ENCODE measurements at places on chromosomes 3 and 15.
A peak's percentile ranks its signal among the peaks of the same experiment; 100 is the strongest.

GRCh38 chr15:40331637-40332036, 8.1 kb downstream of the INAFM2 start:
- no peak for DNase-seq

DNA sequence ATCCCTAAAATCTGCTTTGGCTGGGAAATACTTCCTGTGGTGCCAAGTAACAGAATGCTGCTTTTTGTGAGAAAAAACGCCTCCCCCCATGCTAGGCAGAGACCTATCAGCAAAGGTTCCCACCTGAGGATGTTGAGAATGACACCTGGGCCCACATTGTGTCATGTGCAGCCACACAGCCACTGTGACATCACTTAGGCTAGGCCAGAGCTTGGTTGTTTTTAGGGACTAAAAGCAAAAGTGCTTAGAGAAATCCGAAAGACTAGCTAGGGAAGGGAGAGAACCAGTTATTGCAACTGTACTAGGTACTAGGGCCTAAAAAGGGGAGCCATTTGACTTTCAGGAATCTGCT, 6.2 kb downstream of the ZDHHC3 start:
- no peak for DNase-seq

DNA sequence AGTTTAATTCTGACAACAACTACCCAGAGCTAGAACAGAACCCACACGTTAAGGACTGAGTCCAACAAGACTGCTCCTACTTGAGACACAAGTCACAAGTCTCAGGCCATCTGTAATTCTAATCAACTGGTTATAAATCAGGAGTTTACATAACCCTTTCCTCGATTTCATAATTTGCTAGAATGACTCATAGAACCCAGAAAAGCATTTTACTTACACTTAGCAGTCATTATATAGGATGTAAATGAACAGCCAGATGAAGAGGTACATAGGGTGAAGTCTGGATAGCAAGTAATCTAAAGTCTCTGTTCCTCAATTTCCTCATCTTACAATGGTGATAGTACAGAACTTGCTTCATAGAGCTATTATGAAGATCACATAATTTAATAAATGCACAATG, 1018.2 kb downstream of the DIPK2A start:
- DNase-seq, result no peak

DNA sequence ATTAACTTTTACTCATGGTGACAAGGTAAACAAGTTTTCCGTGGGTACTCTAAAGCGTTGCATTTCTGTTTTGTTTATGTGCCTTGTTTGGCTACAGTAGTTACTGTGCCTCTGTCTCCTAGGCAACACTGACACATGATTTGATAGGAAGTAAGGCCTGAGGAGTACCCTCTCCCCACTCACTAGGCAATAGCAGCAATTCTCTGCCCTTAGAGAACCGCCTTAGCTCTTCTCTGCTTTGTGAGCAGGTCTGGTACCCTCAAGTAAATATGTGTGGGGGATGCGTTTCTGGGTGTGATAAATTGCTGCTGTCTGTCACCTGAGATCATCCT, at the start of gene IL5RA:
TSS of gene IL5RA (minus strand) at position 76 of the 332 bp plus-strand sequence. CDS start 5,390 bp downstream, outside the sequence.
- no peak for DNase-seq

DNA sequence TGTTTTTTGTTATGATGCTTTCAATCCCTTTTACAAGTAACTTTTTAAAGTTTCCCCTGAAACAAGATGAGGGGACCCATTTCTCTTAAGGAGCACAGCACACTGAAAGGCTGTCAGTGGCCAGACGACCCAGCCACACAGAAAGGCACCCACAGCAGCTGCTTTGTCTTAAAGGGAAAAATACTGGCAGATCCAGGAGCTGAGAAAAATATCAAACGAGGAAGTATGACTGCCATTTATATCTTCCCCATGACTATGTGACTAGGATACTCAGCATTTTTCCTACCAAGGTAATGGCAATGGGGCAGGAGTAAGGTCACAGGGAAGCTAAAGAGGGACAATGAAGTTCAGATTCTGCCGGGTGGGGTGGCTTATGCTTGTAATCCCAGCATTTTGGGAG, 15.9 kb downstream of the ABCC5 start:
- no peak for DNase-seq

DNA sequence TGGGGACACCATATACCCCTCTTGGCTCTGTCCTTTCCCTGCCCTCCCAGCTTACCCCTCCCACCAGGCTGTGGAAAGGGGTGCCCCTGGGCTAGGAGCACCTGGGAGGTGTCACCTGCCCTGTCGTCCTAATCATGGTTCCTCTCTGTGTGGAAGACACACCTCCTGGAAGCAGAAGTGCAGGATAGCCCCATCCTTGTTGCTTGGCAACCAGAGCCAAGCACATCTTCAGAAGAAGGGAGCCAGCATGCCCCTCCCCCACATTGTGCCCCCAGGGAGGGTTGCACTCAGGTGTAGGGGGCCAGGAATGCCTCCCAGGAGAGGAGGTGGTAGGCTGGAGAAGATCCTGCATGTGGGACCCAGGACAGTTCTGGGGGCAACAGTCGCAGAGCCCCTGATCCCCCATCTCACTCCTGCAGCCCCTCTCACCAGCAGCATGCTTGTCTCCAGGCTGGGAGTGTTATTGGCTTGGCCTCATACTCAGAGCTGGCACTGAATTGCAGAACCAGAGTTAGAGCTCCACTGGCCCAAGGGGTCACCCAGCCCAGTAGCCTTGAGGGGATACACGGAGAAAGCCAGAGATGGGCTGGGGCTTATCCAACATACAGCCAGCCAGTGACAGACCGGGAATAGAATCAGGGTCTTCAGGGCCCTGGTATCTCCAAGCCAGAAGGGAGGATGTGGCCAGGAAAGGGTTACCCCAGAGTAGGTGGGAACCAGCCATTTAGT, 8.4 kb downstream of the RAB6B start:
- no peak for DNase-seq

- DNase-seq, result no peak
Observed at GRCh38 chr3:177981576-177981975, 554.7 kb upstream of the KCNMB2 start.

- DNase-seq, result no peak
Observed at GRCh38 chr3:8482960-8483665, 18.5 kb upstream of the LMCD1 start.

DNA sequence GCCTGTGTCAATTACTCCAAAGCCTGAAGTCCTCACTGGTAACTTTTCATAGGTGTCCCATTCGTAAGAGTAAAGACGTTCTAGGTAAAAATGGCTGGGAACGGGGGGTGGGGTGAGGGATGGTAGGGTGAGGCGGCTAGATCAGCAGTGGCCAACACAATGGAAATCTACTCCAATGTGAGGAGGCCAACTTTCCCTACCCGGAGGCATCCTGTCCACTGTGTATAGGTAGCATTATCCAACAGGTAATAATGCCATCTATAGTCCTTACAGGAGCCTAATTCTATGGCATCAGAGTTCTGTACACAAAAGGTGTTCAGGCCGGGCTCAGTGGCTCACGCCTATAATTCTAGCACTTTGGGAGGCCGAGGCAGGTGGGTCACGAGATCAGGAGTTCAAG, 29.1 kb downstream of the HDC start:
- DNase-seq, result no peak

- no peak for DNase-seq
Observed at GRCh38 chr3:65979731-65980130, 59.0 kb downstream of the MAGI1 start.

DNA sequence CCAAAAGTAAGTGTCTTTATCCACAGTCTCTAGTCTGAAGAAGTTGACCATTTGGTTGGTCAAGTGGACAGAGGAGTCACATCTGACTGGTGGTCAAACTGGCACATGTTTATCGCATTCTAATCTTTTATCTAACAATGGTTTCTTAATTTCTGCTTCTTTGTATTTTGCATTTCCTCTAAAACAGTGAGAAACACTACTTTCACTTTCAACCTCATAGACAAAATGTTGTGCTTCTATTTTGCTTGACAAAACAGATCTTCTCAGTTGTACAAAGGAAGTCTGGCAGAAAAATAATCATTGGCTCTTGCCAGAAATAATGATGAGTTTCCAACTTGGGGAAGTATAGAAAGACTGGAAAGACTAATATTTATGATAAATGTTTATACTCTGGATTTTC, 103.9 kb downstream of the MME start:
- DNase-seq, result no peak

DNA sequence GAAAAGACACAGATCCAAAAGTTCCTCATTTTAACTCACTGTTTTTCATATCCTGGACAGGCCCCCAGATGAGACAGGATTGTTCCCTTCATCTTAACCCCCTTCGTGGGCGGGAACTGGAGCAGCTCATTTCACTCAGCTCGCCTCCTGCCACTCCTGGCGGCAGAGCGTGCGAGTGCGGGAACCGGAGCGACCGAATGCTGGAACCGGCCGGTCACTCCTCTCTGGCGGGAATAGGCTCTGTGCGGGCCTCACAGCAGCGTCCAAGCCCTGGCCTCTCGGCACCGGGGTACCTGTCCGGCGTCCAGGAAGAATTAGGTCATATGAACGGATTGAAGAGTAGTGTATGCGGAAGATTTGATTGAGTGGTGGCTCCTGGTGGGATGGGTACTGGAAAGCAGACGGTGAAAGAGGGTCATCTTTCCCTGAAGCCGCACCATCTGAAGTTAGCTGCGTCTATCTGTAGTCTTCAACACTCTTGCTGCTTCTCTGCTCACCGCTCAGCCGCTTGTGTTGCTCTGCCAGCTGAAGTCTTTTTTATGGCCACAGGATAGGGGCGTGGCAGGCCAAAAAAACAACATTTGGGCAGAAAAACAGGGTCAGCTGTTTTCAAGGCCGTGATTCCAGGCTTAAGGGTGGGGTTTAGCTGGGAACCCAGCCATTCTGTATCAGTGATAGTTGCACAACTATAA, 42.3 kb upstream of the FXR1 start:
- no peak for DNase-seq

GRCh38 chr15:60179786-60180391, 175.8 kb downstream of the FOXB1 start:
- no peak for DNase-seq

DNA sequence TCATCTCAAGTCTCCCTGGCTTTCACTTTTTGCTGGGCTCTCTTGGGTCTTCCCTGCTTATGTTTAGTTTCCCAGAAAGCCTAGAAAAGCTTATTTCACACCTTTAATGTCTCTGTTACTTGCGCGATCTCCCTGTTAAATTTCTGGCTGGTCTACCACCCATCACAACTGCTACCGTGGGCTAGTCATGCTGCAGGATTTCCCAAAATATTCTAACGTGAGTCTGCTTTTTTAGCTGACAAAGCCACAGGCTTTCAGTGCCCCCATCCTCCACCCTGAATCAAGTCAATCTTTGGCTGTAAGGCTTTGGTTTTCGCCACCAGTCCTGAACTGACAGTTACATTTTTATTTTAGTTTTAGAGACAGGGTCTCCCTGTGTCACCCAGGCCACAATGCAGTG, 74.1 kb downstream of the SUMF1 start:
- no peak for DNase-seq

DNA sequence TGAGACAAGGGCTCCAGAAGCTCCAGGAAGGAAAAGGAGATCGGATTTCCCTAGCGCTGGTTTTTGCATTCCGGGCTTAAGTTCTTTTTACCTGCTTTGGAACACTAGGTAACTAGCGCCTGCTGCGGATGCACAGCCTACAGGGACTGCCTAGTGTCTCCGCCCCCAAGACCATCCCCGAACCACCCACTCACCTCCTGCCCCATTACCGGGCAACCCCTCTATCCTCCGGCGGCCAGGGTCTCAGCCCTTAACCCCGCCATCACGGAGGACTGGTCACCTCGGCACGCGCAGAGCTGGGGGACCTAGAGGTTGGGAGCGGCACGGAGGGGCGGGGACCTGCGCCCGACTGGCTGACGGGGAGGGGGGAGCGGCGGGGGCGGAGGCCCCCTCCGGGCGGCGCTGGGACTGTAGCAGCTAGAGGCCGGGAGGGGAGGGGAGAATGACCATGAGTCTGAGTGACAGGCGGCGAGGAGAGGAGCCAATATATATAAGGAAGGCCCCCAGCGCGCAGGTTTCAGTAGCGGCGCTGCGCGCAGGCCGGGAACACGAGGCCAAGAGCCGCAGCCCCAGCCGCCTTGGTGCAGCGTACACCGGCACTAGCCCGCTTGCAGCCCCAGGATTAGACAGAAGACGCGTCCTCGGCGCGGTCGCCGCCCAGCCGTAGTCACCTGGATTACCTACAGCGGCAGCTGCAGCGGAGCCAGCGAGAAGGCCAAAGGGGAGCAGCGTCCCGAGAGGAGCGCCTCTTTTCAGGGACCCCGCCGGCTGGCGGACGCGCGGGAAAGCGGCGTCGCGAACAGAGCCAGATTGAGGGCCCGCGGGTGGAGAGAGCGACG, at the start of gene DLL4:
TSS of gene DLL4 (plus strand) at position 520 of the 839 bp plus-strand sequence. CDS start 329 bp downstream, outside the sequence.
- no peak for DNase-seq

DNA sequence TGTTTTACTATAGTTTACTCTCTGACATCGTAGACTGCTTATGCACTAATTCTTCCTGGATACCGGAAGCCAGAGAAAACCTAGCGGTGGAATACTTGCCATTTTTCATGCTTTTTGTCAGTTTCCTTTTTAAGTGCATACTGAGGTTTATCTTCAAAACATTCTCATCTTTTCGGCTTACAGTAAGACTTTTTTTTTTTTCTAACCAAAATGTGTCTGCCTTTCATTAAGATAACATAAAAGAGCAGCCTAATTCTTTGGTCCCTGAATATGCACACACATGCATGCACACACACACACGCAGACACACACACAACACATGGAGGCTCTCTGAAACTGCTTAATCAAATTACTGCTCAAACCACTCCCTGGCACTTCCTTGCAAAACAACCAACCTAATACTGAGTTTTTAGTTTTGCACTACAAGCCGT, 1.3 kb downstream of the ZNF445 start:
- DNase-seq, result no peak

DNA sequence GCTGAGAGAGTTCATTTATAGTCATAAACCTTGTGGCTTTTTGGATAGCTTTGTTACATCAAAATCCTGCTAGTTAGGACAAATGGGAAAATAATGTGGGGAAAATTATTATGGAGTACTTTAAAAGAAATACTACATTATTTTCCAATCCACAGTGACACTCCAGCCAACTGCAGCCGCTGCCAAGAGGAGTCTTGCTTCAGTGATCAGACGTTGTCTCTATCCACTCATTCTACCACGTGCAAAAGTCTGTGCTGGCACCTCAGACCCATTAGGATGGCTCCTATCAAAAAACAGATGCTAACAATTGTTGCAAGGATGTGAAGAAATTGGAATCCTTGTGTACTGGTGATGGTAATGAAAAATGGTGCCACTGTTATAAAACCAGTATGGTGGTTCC, 128.6 kb upstream of the IQSEC1 start:
- no peak for DNase-seq

- no peak for DNase-seq
Observed at GRCh38 chr15:56812221-56812620, 78.9 kb upstream of the ZNF280D start.

GRCh38 chr15:68054628-68055223, 611 bp downstream of the PIAS1 start:
- peak; percentile 44 for DNase-seq
